Activated T-helper 1 cell treated with anti-CD3 and anti-CD28 coated beads, Interleukin-2, amount 50 U/mL, for 16 hours (primary cell): ENCODE measurements at places on chromosomes 5 and 9.
A peak's percentile ranks its signal among the peaks of the same experiment; 100 is the strongest.

DNA sequence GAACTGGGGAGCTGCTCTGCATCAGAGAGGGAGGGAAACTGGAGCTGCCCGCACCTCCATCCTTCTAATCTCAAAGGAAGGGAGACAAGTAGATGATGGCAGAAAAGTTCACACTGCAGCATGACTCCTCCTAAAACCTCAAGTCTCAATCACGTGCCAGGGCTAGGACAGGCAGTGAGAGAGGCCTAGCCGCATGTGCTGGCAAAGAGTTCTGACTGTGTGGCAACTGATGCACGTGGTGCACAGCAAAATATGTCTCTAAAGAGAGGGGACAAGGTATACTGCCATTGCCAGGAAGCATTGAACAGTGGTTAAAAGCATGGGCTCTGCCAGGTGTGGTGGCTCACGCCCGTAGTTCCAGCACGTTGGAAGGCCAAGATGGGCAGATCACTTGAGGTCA, 38.1 kb downstream of the FBXO10 start:
- no peak for DNase-seq

- DNase-seq = no peak
These were observed 29.9 kb downstream of the TUT7 start for GRCh38 chr9:86324308-86324707.

GRCh38 chr9:99181206-99181605, 40.5 kb downstream of the ALG2 start:
- no peak for DNase-seq

- DNase-seq = no peak
These were observed 21.3 kb downstream of the OR2V2 start for GRCh38 chr5:181168595-181169118.

- DNase-seq = no peak
These were observed 21.6 kb downstream of the SH3GLB2 start for GRCh38 chr9:129006328-129007034.

- DNase-seq = no peak
These were observed 72.1 kb downstream of the NIPBL start for GRCh38 chr5:36948650-36949049.

GRCh38 chr9:109242014-109242413, 75.0 kb upstream of the FRRS1L start:
- no peak for DNase-seq

GRCh38 chr5:133878236-133878555, 90.2 kb downstream of the C5orf15 start:
- no peak for DNase-seq

DNA sequence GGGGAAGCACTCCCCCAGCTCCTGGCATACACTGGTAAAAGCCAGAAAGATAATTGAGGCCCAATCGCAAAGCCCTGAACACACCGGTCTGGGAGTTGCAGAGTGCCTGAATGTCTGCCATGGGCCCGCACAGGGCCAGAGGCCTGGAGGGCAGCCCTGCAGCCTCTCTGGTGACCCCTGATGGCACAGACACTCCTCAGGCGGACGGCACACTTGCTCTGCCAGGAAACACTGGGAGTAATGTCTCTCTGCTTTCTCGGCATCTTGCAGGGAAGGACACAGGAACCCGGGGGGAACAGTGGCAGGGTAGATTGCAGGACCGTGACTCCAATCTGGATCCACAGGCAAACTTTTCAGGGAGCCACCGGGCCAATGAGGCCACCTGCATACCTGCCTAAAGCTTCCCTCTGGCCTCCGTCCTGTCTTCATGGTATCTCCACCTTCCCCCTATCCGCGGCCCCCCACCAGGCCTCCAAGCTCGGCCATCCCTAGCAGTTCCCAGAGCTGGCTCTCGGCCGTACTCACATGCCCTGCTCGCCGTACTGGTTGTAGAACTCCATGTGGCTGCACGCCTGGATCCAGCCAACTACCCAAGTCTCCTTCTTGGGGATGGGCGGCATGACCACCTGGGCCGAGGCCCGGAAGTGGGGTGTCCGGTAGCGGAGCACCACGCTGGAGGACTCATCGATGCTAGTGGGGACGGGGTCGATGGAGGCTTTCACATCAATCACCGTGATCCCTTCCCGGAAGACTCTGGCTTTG, 797 bp downstream of the FAM78A start:
- DNase-seq = no peak

DNA sequence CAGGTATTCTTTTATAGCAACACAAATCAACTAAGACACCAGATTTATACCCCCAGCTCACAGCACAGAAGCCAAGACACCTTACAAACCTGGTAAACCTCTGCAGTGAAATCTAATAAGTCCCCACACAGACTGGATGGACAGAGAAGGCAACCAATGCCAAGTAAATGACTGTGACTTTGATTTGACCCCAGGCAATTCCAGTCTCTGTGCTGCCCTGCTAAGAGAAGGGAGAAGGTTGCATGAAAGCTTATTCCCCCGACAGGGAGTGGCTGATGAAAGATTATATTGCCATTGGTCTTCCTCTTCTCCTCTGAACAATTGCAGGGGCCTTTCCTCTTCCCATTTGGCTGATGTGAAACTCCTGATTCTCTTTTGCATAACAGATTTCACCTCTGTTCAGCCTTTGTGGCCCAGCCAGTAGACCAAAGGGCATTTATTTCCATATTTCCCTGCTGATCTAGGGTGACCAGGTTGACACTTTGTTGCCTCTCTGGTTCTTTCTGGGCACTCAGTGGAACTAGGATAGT, 107.6 kb downstream of the ADRB2 start:
- DNase-seq = no peak

DNA sequence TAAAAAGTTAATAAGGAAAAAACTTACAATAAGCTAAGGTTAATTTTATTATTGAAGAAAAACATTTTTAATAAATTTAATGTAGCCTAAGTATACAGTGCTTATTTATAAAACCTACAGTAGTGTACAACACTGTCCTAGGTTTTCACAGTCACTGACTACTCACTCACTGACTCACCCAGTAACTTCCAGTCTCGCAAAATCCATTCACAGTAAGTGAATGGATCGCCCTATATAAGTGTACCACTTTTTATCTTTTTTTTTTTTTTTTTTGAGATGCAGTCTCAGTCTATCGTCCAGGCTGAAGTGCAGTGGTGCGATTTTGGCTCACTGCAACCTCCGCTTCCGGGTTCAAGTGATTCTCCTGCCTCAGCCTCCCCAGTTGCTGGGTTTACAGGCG, 47.7 kb downstream of the FNIP1 start:
- no peak for DNase-seq

GRCh38 chr9:91951944-91952520, 2.0 kb upstream of the ROR2 start:
- no peak for DNase-seq

DNA sequence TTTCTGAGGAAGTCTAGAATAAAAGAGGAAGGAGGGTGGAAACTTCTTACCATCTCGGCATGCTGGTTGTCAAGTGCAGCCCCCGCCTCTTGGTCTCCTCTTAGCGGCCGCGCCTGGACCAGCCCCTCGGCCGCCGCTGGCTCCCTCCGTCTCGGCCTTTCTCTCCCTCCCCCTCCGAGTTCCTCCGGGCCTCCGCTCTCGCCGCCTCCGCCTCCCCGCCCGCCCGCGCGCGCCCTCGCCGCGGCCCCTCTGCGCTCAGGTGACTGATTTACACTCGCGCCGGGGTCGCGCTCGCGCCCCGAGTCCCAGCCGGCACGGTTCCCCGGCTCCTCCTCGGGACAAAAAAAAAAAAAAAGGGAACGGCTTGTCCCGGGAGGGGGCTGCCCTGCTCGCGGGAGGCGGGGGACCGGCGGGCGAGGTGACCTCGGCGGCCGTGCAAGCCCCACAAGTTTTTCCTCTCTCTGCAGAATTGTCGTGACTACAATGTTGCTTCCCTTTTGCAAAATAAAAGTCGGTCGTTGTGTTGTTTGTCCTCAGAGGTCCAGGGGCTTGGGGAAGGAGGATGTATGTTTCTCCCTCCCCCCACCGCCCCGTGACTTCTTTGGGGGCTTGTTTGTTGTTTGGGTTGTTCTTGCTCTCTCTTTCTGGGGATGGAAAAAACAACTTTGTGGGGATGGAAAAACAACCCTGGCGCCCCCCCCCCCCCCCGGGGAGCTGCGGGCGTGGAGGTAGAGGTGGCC, at the start of gene BNC2:
TSS of gene BNC2 (minus strand) at position 75 of the 740 bp plus-strand sequence. CDS start at position 53, 22 bp downstream.
- no peak for DNase-seq

GRCh38 chr9:110975969-110976368, 62.3 kb downstream of the LPAR1 start:
- DNase-seq = no peak

DNA sequence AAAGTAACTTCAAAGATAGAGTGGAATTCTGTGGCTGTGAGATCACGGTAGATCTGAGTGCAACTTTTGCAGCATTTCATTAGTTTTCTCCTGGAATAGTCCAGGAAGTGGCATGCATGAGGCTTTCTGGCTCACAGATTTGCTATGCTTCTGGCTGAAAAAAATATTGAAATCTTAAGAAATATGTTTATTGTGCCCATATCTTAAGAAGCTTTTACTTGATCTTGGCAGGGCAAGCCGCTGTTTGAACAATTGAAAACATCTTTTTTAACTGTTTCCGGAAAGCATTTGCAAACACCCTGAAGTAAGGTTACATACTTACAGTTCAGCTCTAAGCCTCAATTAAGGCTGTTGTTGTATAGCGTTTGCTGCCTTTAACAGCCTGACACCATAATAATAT, 135.7 kb upstream of the GDNF start:
- no peak for DNase-seq

GRCh38 chr9:93566408-93567270, 9.7 kb upstream of the PHF2 start:
- peak; percentile 99 for DNase-seq

DNA sequence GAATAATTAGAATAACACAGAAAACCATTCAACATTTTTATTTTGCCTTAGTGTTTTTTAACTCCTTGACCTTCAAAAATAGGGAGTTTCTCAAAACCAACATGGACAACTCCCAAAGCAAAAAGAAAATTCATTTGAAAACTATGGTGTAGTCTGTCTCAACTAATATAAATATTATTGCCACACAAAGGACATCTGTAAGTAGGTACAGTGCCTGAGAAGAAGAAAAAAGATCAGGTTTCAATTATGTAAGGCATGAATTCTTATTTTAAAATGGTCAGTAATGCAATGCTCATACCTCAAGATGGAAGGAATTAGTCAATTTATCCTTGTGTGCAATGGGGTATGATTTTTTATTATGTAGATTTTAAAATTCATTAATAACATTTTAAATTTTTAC, 109.6 kb upstream of the CNTLN start:
- no peak for DNase-seq

DNA sequence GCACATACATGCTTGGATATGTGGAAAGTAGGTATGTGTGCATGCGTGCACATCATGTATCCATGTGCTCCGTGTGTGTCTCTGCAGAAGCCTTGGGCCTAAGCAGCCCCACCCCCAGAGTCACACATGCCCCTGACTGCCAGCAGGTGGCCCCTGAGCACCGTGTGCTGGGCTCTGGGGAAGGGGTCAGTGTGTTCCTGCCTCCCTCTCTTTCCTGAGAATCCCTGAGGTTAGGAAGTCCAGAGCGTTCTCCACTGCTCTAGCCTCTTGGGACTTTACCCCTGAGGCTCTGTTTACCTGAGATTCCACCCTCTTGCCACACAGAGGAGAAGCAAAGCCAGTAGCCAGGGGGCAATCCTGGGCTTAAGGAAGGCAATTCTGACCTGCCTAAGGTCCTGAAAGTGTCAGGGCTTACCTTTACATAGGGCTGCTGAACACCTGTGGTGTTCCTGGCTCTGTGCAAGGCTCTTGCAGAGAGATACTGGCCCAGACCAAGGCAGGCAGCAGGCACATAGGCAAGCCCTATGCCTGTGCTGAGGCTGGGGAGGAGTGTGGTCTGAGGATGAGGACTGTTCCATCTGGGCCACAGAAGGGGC, 207.3 kb downstream of the TMEM38B start:
- DNase-seq = no peak

DNA sequence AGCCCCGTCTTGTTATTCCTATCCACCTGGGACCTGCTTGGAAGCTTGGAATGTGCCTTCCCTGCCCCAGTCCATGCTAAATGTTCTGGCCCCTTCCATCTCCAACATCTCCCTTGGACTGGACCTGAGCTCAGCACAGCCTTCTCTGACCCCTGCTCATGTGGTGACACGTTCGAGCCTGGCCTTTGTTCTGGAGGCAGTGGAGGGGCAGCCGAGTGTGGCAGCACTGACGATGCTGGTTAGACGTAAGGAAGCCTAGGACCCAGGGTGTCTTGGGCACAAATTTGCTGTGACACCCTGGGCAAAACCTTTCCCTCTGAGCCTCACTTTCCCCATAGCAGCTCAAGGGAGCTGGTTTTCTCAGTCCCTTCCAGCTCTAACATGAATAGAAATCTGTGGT, 3.9 kb downstream of the SPACA9 start:
- no peak for DNase-seq
